Kidney glomerular epithelial cell (primary cell): ENCODE measurements at places on chromosomes 11 and 22.

GRCh38 chr11:66080055-66080817 is 10.2 kb downstream of the PACS1 start:
- no peak for DNase-seq

- DNase-seq = no peak
Observed at GRCh38 chr22:31488988-31489617, 539 bp downstream of the EIF4ENIF1 start.

- peak; percentile 13 for DNase-seq
Observed at GRCh38 chr11:85088286-85088685, 538.9 kb downstream of the DLG2 start.

DNA sequence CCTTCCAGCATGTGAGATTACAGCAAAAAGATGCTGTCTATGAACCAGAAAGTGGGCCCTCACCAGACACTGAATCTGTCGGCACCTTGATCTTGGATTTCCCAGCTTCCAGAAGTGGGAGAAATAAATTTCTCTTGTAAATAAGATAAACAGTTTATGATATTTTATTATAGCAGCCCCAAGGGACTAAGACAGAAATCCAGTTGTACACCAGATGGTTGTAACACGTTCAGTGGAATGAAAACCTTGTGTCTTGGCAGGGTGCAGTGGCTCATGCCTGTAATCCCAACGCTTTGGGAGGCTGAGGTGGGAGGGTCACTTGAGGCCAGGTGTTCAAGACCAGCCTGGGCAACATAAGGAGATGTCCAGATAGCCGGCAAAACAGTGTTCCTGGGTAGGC is 61.8 kb downstream of the MCHR1 start:
- no peak for DNase-seq

DNA sequence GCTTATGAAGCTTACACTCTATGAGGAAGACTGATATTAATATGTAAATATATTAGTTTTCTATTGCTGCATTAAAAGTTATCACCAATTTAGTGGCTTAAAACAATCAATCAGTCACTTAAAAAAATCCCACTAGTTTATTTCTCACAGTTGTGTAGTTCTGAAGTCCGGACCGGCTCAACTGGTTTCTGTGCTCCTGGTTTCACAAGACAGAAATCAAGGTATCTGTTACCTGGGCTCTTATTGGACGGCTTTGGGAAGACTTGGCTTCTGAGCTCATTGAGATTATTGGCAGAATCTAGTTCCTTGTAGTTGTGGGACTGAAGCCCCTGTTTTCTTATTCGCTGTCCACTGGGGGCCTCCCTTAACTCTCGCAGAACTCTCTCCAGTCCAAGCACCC is 343.0 kb downstream of the RAB38 start:
- no peak for DNase-seq
